ENCODE measurements at places on chromosomes 7 and 10.
A peak's percentile ranks its signal among the peaks of the same experiment; 100 is the strongest.

DNA sequence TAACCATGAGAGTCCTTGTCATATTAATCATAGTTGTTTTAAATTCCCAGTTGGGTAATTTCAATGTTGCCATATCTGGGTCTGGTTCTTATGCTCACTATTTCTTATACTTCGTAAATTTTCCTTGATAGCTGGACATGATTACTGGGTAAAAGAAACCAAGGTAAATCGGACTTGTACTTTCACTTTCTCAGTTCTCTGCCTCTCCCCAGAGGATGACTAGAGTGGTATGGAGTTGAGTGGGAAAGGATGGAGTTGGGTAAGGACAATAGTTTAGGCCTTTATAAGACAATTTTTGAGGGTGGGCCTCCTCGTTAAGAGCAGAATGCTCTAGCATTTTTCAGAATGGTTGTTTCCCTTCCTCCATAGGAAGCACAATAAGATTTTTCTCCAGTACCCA is 106.1 kb downstream of the CRPPA start:
- no peak for DNase-seq

DNA sequence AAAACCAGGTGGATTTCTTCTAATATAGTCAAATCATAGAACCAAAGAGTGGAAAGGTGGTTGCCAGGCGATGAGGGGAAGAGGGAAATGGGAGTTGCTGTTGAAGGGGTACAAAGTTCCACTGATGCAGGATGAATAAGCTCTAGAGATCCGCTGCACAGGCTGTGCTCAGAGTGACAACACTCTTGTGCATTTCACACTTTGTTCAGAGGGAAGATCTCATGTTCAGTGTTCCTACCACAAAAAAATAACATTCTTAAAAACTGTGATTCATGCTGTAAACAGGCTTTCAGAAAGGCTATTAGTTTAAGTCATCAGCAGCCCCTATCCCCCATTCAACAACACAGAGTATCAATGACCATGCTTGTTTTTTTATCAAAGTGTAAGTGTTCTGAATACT is 213.8 kb downstream of the COBL start:
- no peak for DNase-seq

- DNase-seq = peak; percentile 79
Measured at GRCh38 chr10:11684717-11685645, 57.2 kb upstream of the ECHDC3 start.

DNA sequence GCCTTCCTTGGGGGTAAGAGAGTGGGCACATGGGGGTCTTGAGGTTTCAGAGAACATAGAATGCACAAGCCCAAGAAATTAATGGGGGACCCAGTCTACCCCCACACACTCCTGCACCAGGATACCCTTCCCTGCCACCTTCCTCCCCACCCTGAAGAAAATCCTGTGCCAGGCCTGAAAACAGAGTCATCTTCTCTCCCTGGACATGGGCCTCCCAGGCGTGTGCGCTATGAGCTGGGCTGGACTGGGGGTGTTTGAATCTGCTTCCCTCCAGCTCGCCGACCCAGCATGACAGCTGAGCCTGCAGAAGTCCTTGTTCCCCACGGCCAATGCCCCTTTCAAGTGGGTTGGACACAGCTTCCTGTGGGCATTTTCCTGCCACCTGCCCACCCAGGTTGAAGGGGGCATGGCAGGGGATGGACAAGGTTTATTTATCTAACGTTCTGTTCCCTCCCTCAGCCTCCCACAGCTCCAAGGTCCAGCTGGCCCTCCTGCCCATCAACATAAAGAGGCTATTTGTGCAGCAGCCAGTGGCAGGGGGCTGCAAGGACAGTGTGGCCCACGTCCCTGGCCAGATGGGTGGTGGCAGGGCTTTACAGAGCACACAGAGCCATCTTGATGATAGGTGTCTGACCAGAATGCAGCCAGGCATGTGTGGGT is 141.0 kb downstream of the SH3PXD2A start:
- no peak for DNase-seq

DNA sequence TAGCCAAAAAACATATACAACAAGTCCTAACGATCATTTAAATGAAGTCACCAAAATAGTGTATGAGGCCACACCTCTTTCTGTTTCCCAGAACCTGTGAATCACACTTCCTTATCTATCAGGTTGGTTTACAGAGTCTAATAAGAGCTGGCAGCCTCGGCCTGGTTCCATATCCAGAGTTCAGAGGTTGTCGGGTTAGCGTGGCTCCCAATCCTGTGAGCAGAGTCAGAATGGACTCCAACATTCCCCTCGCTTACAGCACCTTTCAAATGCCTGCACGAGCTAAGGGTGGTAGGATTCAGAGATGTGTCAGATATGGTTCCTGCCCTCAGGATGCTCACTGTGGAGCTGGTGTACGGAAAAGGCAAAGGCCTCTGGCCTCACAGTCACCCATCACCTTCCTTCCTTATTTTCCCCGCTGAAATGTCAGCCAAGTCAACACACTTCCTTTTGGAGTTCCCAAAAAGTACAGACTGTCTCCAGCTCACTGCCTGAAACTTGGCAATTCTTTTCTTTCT is 6.0 kb downstream of the IL15RA start:
- DNase-seq = no peak

DNA sequence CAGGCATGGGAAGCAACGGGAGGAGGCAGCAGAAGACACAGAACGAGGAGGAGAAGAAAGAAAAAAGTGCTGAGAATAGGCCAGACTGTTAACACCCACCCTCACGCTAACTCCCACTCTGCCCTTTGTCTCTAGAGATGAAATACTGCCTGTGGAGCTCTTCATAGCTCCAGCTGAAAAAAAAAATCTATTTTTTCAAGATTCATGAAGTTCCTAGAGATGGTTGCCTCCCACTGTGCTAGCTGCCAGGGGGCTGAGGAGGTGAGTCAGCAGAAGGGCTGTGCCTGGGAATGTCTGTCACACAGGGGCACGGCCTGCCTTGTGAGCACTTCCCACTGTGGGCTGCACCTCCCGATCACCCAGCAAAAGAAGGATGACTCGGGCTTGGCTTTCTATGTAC is 144.5 kb downstream of the RNF216 start:
- DNase-seq = peak; percentile 92

DNA sequence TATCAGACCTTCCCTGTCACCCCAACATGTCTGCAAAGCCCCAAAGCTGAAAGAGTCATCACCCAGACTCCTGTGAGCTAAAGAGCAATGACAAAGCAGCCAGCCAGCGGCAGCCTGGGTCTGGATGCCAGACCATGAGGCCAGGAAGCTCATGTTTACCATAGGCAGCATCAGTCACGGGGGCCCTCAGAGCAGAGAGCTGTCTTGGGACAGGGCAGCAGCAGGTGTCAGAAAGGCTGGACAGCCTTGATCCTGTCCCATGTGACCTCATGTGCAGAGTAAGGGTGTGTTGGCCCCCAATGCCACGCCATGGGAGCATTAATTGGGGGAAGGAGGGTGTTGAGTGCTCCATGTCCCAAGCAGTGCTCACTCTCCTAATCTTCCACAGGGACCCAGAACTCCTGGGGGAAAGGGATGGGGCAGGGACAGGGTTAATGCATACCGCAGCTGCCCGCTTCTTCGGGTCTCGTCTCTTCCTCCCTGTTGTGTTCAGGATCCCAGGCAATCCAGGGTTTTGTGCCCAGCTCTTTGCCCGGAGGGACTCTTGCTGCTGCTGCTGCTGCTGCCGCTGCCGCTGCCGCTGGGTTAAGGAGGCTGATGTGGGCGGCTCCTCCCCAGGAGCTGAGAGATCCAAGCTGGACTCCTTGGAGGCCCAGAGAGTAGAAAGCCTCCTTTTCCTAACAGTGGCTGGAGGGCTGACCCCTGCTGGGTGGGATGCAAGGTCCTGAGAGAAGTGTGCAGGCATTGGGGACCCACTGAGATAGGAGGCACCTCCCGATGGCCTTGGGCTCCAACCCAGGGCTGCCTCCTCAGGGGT is 7.1 kb downstream of the CCDC201 start:
- DNase-seq = peak; percentile 43

DNA sequence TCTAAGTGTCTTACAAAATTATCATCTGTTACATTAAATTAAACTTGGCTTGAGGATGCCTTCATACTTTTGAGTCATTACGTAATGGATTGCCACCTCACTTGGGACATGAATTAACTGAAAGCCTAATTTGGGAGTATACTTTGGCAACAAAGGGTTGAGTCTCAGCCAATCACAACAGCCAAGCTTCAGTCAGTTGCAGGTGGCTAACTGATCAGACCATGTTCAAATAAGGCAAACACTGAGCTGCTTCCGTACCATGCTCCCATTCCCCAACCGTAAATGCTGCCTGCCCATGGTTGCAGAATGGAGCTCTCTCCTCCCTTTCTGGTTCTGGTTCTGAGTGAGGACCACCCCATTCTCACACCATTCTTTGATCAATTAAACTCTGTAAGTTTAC is 92.9 kb upstream of the STK17A start:
- no peak for DNase-seq

DNA sequence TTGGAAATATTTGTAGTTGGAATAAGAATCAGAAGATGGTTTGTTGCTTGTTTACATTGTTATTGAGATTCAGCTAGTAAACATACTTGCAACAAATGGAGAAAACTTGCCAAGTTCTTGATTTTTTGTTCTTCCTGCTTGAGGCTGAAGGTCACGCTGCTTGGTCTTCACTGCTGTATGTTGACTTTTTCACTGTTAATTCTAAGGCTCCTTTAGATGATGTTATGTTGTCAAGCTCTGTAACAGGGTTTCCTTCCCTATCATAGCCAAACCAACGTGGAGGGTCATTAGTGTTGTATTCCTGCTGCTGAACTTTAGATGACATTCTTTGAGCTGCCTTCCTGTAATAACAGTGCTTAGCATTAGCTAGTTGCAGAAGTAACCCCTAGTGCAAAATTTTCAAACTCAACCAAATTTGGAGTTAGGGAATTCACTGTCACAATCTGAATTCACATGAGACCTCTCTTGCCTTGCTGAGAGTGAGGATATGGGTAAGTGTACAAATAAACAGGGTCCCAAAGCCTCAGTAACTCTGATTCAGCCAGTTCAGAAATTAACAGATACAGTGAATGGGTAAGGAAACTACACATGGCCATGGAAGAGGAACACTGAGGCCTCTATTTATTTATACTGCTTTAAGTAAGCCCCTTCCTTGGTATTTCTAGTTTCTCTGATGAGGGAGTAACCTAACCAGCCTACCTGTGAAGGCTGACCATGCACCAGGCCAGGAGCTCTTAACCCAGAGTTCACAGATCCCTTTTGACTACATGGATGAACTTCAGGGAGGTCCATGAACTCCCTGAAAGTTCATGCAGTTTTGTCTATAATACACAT is 64.6 kb downstream of the FAM185A start:
- no peak for DNase-seq

- no peak for DNase-seq
Measured at GRCh38 chr7:43856316-43856715, 13.0 kb downstream of the MRPS24 start.

GRCh38 chr7:80082213-80082612 is 52.4 kb upstream of the GNAI1 start:
- no peak for DNase-seq

DNA sequence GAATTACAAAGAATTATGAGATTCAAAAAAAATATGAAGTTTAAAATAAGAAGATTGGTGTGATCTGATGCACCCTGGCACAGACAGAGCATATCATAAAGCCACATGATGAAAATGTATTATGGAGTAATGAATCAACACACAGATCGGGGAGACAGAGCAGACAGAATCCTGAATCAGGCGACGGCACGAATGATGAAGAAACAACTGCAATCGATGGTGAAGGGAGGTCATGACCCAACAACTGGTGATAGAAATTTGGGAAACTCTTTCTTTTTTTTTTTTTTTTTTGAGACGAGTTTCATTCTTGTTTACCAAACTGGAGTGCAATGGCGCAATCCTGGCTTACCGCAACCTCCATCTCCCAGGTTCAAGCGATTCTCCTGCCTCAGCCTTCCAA is 1054.0 kb downstream of the TYW1 start:
- DNase-seq = no peak

GRCh38 chr10:99057936-99058690 is 177.5 kb downstream of the HPSE2 start:
- no peak for DNase-seq

DNA sequence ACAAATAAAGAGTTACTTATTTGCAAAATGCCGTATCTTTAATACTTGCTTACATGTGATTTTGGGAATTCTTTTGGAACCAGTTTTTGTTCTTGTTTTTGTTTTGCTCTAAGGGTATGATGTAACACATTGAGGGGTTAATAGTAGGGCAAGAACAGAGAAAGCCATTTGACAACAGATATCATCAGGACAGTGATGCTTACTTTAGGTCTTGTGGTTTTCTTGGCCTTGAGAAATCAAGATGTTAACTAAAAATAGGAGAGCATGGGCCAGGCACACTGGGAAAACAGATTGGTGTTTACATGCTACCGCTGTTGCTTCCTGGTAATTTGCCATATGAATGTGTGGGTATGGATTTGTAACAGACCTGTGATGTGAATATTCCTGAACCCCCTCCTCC is 3.7 kb downstream of the SAMD8 start:
- DNase-seq = no peak

DNA sequence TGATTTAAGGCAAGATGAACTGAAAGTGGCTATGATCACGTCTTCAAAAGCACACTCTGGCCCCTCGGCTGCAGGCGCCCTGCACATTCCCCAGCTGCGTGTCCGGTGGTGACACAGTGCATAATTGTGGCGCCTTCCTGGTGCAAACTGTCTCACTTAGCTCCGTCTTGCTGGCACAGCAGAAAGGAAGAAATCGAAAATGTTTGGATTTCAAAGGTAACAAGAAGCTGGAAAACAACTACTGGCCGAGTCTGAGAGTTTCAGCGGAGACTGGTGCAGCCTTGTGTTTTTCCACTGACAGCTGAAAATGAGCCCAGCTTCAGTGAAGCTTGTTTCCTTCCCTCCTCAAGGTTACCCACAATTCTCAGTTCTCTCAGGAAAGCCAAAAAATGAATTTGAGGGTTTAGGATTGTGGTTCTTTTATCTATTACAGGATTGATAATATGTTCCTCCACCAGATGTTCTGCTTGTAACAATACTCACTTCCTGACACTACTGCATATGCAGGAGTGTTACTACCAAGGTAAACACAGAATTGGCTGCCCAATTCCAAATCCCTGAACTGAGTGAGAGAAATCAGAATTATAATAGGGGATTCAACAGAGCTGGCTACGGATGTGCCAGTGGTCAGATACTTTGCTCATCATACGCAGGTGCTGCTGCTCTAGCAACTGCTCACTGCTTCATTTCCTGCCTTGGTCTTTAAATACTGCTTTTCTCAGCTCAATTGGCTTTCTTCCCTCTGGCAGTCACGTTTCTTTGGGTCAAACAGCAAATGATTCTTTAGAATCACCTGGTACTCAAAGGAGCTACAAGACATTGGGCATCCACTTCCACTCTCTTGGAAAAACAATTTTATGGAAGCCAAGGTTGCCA is 63.7 kb downstream of the TRUB1 start:
- DNase-seq = peak; percentile 21
